ENCODE measurements at places on chromosomes 11 and 22. TPM values are rescaled to one million over a fixed set of nuclear protein-coding genes. Genes with fewer than 3 reads are reported as not detected.

The TOMM22 gene
- total RNA-seq, result 61.4 TPM

The OR8G5 gene
- not detected for total RNA-seq

The ADAMTS15 gene
- 9.4 TPM for total RNA-seq

The PDGFD gene
- total RNA-seq, result 29.1 TPM

The MYOD1 gene
- not detected for total RNA-seq

The ANKK1 gene
- total RNA-seq, result 2.1 TPM

DNA sequence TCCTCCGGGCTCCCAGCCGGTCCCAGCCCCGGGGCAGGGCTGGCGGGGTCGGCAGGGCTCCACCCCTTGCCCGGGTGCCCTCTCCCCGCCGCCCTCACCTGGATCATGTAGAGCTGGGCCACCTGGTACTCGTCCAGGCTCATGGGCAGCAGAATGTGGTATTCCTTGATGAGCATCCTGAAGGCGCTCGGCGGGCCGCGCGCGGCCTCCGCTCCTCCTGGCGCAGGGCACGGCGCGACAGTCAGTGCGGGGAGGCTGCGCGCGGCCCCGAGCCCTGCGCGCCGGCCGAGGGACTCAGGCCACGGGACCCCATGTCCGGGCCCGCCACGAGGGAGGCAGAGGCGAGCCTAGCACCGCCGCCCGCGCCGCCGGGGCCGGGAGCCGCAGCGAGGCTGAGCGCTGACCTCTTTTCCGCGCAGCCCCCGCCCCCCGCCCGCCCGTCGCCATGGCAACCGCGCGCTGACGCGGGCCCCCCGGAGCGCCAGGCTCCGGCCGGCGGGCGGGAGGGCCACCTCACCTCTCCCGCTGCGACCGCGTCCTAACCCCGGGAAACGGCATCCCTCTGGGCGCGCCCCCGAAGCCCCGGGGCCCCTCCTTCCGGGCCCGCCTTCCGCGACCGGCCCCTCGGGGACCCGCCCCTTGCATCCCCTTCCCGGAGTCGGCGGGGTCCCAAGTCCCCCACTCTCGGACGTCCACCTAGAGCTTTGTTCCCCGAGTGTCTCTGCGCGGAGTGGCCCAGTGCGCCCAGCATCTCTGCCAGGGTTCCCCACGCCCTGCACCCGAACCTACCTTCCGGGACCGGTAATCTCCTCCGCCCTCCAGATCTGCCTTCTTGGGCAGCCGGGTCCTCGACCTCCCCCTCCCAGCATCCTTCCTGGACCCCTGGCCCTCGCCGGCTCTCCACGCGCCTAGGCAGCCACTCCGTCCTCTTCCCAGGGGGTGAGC is 886 bp downstream of the PITPNM1 start:
- peak overlapping the region; percentile 12 for H3K27ac ChIP-seq
- peaks cover 3% of the 10 kb centered on the region for H3K27me3 ChIP-seq
- H3K4me1 ChIP-seq, result peaks cover 31% of the 10 kb centered on the region
- DNase-seq, result no peak
- peaks cover 10% of the 10 kb centered on the region for H3K36me3 ChIP-seq

- H3K4me1 ChIP-seq, result peaks cover 15% of the 10 kb centered on the region
- no peak overlapping the region for H3K4me3 ChIP-seq
- no peaks in the 10 kb centered on the region for H3K27me3 ChIP-seq
Observed at GRCh38 chr11:63737718-63738117, 30.9 kb downstream of the ZFTA start.

- no peak overlapping the region for H3K4me3 ChIP-seq
- no peaks in the 10 kb centered on the region for H3K27me3 ChIP-seq
- peaks cover 18% of the 10 kb centered on the region for H3K4me1 ChIP-seq
- DNase-seq, result no peak
- no peak overlapping the region for H3K27ac ChIP-seq
Observed at GRCh38 chr11:60867871-60868681, 734 bp downstream of the ZP1 start.

- H3K4me3 ChIP-seq, result no peak overlapping the region
- DNase-seq, result no peak
- no peaks in the 10 kb centered on the region for H3K4me1 ChIP-seq
- H3K27me3 ChIP-seq, result no peaks in the 10 kb centered on the region
- no peak overlapping the region for H3K27ac ChIP-seq
Observed at GRCh38 chr22:35324762-35325161, 25.1 kb downstream of the TOM1 start.

DNA sequence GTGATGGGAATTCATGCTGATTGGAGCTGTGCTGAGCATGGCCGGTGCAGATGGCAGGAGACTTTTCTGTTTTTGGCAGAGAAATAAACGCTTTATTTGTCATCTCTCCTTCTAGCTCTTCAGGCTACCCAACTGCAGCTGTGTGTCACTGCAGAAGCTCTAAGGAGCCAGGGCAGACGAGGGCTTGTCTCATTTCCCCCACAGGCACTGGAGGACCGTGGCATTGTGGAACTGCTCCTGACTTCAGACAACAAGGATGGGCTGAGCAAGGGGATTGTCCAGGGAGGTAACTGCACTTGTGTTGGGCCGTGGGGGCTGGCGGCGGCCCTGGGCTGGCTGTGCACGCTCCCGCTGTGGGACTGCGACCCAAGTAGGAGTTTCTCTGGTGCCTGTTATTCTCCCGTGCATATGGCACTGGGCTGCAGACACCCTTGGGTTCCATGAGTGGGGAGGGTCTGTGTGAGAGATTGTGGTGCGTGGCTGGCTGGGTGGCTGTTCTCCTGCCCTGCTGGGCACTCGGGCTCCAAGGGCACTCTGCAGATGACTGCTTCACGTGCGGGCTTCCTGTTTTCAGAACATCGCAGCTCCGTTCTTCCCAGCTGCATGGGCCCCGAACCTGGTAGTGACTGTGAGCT is 27.2 kb downstream of the GLB1L2 start:
- H3K4me1 ChIP-seq, result peaks cover 11% of the 10 kb centered on the region
- DNase-seq, result no peak
- H3K36me3 ChIP-seq, result peaks cover under 1% of the 10 kb centered on the region
- no peak overlapping the region for H3K27ac ChIP-seq
- no peak overlapping the region for H3K4me3 ChIP-seq
- peaks cover 3% of the 10 kb centered on the region for H3K27me3 ChIP-seq

GRCh38 chr11:1942558-1943260 is 4.4 kb upstream of the MRPL23 start:
- H3K27ac ChIP-seq, result no peak overlapping the region
- no peak overlapping the region for H3K4me3 ChIP-seq
- DNase-seq, result no peak
- no peaks in the 10 kb centered on the region for H3K36me3 ChIP-seq

DNA sequence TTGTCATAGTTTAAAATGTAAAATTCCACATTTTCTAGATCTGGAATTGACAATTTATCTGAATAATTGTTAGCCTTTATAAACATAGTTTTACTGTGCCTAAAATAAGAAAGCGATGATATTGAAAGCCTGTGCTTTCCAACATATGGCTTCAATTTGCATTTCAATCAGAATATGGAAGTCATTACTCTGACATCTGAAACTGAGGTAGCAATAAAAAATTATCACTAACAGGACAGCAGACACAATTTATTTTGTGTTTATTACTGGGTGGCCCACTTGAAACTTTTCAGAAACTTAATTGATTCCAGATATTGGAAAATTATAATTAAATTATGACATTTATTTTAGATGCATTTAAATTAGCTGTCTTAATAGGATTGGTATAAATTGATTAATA is 78.5 kb downstream of the TMEM135 start:
- no peak for DNase-seq
- H3K27ac ChIP-seq, result no peak overlapping the region
- peaks cover 12% of the 10 kb centered on the region for H3K36me3 ChIP-seq
- no peaks in the 10 kb centered on the region for H3K27me3 ChIP-seq

- no peak overlapping the region for H3K27ac ChIP-seq
- no peak overlapping the region for H3K4me3 ChIP-seq
- no peak for DNase-seq
- no peaks in the 10 kb centered on the region for H3K4me1 ChIP-seq
Observed at GRCh38 chr11:47328449-47329390, 23.8 kb downstream of the MYBPC3 start.

DNA sequence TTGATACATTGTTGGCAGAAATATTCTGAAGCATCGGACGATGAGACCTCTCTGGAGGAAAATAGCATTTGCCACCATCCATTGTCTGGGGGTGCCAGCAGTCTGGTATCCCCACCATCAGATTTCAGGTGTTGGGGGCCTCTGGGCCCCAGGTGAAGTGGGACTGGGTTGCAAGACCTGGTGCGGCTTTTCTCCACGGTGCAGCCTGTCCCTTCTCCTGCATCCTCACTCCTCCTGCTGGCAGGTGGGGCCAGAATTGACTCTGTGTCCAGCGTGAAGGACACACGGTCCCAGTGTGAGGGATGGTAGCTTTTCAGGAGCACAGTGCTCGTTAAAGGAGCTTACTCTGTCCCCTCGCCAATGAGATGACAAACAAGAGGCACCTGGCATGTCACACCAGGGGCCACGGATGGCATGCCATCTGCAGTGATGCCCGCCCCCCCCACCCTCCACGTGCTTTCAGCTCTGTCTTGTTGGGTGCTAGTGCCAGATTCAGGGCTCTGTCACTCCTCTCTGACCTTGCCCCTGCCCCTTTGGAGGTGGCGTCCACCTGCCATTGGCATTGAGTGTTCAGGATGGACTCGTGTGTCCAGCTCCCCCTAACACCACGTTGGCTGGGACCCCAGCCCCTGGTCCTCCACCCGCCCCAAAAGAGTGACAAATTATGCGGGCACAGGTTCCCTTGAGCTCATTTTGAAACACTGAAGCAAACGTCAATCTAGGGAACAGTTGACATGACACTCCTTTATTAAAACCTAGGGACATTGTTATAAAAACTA is 62.4 kb downstream of the PARVG start:
- H3K36me3 ChIP-seq, result no peaks in the 10 kb centered on the region
- H3K4me1 ChIP-seq, result no peaks in the 10 kb centered on the region
- no peak overlapping the region for H3K27ac ChIP-seq
- no peak for DNase-seq
- peaks cover 42% of the 10 kb centered on the region for H3K27me3 ChIP-seq
- H3K4me3 ChIP-seq, result no peak overlapping the region

- no peak overlapping the region for H3K27ac ChIP-seq
- H3K27me3 ChIP-seq, result peaks cover 29% of the 10 kb centered on the region
- no peak for DNase-seq
- H3K36me3 ChIP-seq, result no peaks in the 10 kb centered on the region
- peaks cover 8% of the 10 kb centered on the region for H3K4me1 ChIP-seq
Observed at GRCh38 chr22:44332946-44333345, 20.2 kb upstream of the SHISAL1 start.

DNA sequence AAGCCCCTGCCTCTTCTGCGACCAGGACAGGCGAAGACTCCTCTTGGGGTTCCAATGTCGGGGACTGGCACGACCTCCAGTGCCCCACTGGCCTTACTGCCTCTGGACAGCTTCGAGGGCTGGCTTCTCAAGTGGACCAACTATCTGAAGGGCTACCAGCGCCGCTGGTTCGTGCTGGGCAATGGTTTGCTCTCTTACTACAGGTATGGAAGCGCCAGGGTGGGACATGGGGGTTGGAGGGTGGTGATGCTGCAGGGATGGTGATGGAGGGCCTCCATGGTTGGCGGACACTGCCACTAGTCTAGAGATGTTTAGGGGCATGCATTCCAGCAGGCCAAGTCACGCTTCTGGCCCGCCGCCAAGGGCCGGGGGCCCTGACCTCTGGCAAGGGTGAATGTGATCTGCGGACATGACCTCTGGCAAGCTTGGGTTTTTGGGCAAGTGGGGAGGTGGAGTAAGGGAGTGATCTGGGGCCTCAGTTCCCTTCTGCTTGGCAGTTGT is 727 bp downstream of the OSBP2 start:
- H3K36me3 ChIP-seq, result no peaks in the 10 kb centered on the region
- DNase-seq, result no peak
- peaks cover 8% of the 10 kb centered on the region for H3K27me3 ChIP-seq
- H3K27ac ChIP-seq, result peak overlapping the region; percentile 71
- peaks cover 21% of the 10 kb centered on the region for H3K4me1 ChIP-seq

GRCh38 chr22:38163844-38164550 is 17.6 kb downstream of the PLA2G6 start:
- H3K27me3 ChIP-seq, result no peaks in the 10 kb centered on the region
- DNase-seq, result no peak
- no peak overlapping the region for H3K4me3 ChIP-seq

GRCh38 chr11:94793822-94794221 is 25.7 kb downstream of the AMOTL1 start:
- peak overlapping the region; percentile 81 for H3K27ac ChIP-seq
- DNase-seq, result no peak
- H3K27me3 ChIP-seq, result no peaks in the 10 kb centered on the region
- H3K4me1 ChIP-seq, result peaks cover 34% of the 10 kb centered on the region

DNA sequence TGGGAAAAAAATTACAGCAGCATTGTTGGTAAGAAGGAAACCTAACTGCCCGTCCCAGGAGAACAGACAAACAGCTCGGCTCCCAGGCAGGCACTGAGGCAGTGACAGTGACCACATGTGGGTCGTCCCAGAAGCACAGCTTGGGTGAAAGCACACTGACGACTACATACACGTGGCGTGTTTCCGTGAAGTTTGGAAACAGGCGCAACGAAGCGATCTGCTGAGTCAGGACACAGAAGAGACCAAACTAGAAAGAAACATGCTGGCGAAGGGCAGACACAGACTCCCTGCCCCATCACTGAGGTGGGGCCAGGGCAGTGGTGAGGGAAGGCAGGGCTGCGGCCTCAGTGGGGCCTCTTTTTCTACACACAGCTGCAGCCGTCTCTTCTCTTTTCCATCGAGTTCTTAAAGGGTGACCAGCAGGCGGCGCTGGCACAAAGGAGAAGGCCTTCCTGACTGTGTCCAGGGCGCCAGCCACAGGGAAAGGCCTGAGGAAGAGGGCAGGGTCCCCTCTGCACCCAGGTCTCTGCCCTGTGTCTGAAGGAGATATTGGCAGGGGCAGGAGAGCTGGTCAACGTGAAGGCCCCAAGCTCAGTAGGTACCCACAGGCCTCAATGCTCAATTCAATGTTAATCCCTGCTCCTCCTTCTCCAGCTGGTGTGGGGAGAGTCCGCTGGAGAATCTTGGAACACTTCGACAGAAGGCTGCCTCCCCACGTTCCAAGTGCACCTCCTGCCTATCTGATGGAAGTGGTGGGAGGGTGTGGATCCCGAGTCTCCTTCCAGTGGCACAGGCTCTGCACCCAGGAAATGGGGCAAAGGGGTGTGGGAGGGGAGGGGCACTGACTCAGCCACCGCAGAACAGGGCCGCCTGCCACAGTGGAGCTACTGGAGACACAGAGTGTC is 19.9 kb downstream of the CARS1 start:
- H3K27ac ChIP-seq, result no peak overlapping the region
- no peaks in the 10 kb centered on the region for H3K27me3 ChIP-seq
- no peak overlapping the region for H3K4me3 ChIP-seq
- DNase-seq, result peak; percentile 61
- H3K36me3 ChIP-seq, result peaks cover 15% of the 10 kb centered on the region

All from mesothelial cell of epicardium (in vitro differentiated cells).